ENCODE measurements at places on chromosomes 3 and 15.

- no peak for DNase-seq
These were observed 12.1 kb downstream of the GOLM2 start for GRCh38 chr15:44300572-44300971.

DNA sequence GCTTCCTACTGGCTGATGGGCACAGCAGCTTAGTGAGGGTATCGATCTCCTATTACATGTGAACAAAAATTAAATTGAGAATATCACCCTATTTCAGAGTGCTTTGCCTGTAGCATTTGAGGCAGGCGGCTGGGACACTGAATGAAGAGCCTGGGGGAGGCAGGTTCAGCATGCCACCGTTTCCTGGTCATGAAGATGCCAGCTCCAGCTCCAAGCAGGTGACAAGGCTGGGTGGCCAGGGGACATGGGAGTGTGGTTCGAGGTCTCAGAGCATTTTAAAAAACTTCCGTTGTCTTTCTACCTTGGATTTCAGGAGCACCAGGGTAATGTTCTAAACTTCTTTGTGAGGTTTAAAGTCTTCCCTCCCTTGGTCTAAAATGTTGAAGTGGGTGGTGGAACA is 158.2 kb downstream of the RPLP1 start:
- no peak for DNase-seq

- DNase-seq: no peak
These were observed 336.0 kb upstream of the ONECUT1 start for GRCh38 chr15:53126144-53126543.

DNA sequence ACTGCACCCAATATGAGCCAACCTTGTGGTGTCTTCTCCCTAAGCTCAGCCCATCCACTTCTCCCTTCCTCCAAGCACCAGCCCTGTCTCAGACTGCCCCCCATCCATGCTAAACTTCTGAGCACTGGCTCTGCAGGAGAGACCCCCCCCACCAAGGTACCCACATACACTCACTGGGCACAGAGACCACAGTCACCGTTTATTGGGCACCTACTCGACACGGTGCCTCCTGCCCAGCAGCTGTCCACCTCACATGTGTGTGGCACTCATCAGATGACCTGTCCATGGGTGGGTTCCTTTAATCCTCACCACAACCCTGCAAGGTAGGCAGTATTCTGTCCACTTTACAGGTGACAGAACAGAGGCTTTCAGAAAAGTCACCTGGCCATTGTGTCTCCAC is 22.3 kb upstream of the SFMBT1 start:
- no peak for DNase-seq

DNA sequence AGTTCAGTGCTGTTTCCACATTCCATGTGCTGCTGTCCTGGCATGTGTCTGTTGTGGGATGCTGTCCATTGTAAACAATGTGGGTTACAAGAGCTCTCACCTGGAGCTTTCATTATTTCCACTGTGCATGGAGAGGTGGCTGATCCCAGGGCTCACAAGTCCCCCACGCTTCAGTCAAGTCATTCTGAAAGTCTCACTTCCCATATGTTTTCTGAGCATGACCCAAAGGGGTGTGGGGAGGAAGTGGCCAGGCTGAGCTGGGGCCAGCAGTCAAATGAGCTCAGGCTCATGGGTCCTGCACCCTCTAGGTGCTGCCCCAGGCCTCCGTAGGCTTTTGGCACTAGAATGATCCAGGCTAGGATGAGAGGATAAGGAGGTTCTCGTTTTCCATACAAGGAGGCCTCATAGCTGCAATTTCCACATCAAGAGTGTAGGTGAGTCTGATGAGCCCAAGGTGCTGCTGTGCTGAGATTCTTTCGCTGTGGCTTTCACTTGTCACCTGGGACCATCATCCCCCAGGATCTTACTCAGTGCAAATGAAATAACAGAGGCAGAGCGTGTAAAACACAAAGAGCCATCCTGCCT is 22.0 kb downstream of the STARD5 start:
- DNase-seq: no peak

DNA sequence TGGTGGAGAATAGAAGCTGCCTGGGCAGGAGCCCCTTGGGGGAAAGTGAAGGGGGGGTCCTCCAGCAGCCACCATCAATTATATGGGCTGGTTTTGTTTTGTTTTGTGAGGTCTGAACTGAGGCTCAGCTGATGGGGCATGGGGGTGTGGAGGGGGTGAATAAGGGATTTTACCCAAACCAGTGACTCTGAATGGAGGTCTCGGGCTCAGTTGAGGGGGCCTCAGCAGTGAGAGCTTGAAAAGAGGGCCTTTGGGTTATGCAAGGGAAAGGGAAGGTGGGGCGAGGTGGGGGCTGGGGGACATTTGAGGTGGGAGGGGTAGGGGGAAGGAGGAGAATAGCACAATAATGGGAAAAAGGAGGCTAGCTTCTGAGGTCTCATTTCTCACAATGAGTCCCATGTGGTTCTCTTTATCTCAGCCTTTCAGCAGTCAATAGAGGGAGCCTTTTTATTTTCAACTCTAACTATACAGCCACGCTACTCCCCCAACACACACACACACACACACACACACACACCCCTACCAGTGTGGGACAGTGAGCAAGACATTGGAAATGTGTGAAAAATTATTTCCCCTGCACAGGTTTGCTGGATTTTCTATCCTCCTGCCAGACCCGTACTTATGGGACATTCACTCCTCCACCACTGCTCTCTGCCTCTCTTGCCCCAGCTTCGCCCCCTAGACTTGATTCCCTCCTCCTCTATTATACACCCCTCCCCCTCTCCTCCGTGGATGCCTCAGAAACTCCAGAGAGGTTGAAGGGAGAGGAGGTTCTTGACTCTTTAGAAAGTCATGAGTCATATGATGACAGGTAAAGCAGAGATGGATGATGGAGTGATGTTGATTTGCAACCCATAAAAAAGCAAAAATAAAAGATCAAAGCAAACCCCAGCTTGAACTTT is 96.0 kb downstream of the GTPBP8 start:
- no peak for DNase-seq

- peak; percentile 3 for DNase-seq
These were observed 10.2 kb upstream of the MAPK6 start for GRCh38 chr15:52008698-52009434.

GRCh38 chr3:150096700-150097587 is 126.2 kb upstream of the PFN2 start:
- no peak for DNase-seq

DNA sequence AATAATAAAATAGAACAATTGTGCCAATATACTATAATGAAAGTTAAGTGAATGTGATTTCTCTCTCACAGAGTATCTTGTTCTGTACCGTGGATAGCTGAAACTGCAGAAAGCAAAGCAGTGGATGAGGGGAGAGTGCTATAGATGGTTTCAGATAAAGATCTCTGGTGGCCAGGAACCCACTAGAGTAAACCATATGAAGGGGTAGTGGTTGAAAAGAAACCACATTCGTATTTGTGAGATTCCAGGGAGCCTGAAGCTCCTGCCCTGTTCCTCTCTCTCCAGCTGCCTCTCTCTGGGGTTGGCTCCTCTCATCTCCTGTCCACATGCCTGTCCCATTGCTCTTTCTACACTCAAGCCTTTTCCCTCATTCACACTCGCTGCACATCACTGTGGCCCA is 8.9 kb downstream of the ABHD17C start:
- DNase-seq: no peak

GRCh38 chr15:59812889-59813288 is 123.8 kb upstream of the BNIP2 start:
- peak; percentile 14 for DNase-seq

DNA sequence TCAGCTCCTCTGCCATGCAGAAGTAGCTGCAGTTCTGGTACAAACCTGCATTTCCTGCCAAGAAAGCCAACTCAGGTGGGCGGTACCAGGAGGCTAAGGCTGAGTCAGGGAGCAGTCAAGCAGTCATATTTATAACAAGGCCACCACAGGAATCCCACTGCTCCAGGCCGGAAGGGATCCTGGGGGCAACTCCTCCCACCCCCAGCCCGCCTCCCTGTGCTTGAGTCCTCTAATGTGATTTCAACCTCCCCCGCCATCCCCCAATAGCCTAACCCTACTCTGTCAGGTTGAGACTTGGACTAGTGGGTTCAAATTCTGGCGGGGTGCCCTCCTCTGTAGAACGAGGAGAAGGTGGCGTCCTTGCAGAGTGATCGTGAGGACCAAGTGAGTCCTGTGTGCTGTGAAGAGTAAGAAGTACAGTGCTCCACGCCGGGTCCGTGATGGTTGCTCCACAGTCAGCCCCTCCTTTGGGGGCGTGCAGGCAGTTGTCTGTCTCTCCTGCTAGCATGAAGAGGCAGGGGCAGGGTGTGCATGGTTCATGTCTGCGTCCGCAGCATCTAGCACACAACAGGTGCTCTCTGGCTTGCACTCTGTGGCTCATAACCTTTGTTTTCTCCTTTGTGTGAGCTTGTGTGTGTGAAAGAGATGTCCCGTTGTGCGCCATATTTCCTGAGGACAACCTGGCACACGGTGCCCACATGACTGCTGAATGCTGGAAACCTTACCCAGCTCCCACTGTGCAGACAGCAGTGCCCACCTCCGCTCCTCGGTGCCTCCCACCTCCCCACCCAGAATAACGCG is 78.3 kb downstream of the SMAD6 start:
- DNase-seq: no peak

DNA sequence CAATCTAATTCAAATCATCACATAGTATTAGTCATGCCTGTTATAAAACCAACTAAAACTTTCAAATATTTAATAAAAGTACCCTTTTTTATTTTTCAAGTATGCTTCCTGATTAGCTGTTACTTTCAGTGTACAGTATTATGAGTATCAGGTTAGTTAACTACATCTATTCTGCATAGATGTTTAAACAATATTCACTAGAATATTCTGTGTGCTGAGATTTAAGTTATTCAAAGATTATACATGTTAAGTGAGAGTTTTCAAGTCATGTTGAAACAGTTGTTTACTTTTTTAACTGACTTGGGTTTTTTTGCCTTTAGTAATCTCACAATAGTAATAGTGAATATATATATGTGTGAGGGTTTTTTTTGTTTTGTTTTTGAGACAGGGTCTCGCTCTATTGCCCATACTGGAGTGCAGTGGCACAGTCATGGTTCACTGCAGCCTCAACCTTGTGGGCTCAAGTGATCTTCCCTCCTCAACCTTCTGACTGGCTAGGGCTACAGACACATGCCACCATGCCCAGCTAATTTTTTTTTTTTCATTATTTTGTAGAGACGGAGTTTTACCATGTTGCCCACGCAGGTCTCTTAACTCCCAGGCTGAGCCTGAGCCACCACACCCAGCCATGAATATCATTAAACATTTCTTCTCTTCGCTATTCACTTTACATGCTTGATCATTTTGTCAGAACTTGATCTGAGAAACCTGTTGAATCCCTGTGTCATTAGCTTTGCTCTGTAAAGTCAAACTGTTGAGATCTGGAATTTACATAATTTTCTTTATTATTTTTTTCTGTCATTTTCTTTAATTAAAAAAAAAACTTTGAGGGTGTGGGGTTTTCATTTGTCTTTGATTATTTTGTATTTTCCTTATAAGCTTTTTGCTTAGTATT is 286.2 kb upstream of the UBE2E1 start:
- no peak for DNase-seq

DNA sequence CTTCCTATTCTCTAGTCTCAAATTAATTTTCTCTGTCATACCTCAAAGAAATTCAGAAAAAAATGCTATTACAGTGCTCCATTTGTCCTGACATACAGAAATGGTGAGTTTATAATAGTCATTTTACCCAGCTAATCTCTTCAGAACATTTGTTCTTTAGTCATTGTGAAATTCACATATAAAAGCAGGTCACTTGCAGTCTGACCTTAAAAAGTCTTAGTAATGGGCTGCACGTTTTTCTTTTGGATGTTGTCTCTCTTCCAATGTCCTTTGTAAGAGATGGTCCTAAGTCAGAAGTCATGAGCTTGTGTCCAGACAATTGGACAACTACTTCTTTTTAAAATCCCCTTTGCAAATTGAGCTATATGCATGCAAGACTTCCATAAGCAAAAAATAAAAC is 17.0 kb upstream of the IL1RAP start:
- no peak for DNase-seq

DNA sequence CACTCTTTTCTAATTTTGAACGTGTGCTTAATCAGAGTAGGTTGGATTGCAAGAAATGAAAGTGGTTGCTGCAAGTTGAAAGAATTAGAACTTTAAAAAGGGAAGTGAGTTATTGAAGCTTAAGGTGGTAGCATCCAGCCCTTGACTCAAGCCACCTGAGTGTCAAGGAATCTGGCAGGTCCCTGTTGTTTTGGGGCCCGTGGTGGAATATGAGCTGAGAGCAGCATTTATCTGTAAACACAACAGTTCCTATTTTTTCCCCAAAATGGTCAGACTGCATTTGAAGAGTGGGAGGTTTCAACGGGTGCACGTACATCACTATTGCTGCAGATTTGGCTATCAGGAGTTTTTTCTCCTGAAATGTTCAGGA is 1.7 kb downstream of the ITPR1 start:
- no peak for DNase-seq

DNA sequence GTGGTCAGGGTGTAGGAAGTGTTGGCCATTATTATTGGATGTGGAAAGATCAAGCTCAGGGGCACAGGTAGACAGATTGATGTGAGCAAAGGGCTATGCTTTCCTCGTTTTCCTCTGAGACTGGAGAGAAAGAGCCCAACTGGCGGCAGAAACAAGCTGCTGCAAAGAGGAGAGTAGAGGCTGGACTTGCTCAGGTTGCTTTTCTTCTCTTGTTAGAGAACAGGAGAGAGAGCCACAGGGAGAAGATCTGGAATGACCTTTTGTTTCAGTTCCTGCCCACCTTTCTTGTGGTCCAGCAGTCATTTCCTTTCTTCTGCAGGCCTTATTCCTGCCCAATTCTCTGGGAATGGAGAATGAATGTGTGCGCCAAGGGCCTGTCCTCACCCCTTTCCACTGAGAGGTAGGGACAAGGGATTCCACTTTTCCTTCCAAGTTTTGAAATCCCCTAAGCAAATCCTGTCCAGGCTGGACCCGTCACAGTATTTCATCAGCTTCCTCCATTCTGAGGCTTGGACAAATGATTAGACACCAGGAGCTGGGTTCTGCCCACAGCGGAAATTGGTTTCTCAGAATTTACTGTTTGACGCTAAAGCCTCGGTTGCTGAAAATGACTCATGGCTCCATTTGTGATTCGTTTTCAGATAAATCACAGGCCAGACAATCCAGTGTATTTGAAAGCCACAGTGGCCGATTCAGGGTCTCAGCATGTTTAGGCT is 16.1 kb downstream of the ZNF80 start:
- no peak for DNase-seq

GRCh38 chr3:19149368-19149767 is 1.1 kb downstream of the KCNH8 start:
- DNase-seq: peak; percentile 56

DNA sequence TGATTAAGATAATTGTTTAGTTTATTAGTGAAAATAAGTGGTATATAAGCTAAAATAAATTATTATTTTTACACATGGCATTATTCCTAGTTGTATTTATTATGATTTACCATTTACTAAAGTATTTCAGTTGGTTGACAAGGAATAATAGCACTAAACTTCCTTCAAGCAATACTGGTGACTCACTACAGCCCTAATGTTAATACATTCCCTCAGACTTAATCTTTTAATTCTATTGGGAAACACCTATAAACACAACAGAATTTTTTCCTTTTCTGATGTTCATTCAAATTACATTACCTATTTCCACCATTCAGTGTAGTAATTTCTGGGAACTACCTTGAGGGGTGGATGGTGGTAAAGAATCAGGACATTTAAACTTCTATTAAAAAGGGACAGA is 264.0 kb downstream of the TIGIT start:
- no peak for DNase-seq

Measured in NCI-H1417 (cell line).